ENCODE measurements at places on chromosomes 2 and 18. TPM values are rescaled to one million over a fixed set of nuclear protein-coding genes. Genes with fewer than 3 reads are reported as not detected.

Gene SLC9A4
- total RNA-seq, result 1.2 TPM

Gene CRYGD
- not detected for total RNA-seq

Gene CDC42EP3
- 93.0 TPM for total RNA-seq

DNA sequence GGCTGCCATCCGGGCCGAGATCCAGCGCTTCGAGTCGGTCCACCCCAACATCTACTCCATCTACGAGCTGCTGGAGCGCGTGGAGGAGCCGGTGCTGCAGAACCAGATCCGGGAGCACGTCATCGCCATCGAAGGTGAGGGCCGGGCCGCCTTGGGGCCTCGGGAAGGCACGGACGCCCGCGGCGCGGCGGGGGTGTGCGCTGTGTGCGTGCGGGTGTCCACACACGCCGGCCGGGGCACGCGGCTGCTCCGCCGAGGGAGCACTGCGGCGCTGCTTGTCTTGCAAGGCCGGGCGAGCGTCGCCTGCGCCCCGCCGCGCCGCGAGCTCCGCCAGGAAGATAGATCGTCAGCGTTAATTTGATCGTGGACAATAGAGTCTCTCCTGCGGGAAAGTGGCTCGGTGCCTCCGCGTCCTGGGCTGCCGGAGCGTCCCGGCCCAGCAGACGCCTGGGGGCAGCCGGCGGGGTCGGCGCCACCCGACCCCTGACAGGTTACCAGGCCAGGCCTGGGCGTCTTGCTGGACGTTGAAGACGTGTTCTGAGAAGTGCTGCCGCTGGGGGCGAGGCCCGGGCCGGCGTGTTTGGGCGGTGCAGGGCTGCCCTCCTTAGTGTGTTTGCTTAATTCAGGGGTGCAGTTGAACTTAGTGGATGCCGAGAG lies 1.0 kb downstream of the AGAP1 start:
- peak; percentile 31 for DNase-seq

DNA sequence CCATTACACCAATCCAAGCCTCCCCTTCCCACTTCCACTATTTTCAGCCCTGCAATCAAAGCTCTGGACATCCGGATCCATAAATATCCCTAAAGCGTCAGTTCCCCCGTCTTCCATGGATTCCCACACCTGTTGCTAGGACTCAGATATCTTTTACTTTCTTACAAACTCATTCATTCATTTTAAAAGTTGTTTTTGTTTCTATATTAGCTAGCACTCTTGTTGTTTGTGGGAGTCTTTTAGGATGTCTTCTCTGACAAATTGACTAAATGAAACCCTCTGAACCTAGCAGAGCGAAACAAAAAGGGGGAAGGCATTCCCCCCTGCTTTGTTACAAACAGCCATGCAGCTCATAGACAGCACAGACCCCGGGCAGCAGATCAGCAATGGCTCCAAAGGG lies 9.0 kb upstream of the NBAS start:
- DNase-seq, result no peak

GRCh38 chr2:70081221-70081620 lies 6.1 kb upstream of the PCBP1 start:
- no peak for DNase-seq

GRCh38 chr2:180360283-180360618 lies 353.2 kb upstream of the CWC22 start:
- DNase-seq, result no peak

- no peak for DNase-seq
Observed at GRCh38 chr2:214310319-214310718, 100.5 kb upstream of the VWC2L start.
